Stimulated activated CD8-positive, alpha-beta memory T cell treated with anti-CD3 and anti-CD28 coated beads, Interleukin-15, amount 100 ng/mL, for 24 hours (primary cell): ENCODE measurements at places on chromosomes 4 and X.

DNA sequence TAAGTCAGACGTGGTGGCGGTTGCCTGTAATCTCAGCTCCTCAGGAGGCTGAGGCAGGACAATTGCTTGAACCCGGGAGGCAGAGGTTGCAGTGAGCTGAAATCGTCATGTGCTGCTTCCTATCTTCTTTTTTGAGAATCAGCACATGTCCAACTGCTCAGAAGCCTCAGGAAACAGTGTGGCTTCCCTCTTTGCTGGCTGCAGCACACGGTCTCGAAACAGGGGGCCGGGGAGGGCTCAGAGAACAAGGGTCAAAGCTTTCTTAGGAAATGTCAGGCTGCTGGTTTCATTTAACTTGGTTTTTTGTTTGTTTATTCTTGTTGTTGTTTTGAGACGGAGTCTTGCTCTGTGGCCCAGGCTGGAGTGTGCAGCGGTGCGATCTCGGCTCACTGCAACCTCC, 31.3 kb downstream of the CRLF2 start:
- no peak for DNase-seq

DNA sequence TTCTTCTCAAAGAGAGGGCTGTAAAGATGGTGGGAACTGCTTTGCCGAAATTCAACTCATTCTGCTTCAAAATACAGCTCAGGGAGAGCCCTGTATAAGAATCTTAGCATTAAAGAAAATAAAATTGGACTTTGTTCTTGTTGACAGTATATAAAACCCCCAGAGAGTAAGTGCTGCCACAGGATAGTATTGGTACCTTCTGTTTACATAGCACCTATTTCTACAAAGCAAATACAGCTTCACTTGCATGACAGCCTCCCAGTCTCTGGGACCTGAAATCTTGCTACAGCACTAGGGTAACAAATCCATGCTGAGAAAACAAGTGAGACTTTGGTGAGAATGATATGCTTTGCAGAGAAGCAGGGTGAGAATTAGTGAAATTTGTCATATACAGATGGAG, 428.6 kb downstream of the ADGRL3 start:
- no peak for DNase-seq

DNA sequence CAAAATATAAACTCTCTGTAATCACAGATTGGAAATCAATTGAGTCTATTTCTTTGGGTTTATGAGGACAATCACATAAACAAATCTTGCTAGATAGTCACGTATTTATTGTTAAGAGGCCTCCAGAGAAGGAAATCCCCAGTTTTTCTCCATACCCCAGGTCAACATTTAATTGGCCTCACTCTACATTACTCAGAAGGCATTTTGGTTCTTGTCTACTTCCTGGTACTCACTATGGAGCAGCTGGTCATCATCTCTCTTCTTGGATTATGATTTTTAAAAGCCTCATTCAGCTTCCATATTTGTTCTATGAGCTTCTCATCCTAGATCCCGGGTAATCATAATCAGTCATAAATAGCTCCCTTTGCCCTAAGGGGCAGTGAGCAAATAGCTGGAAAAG, 81.6 kb upstream of the LNX1 start:
- no peak for DNase-seq

GRCh38 chr4:25377572-25378436, 741 bp downstream of the ANAPC4 start:
- no peak for DNase-seq

GRCh38 chr4:165677081-165677480, 196.0 kb upstream of the TLL1 start:
- DNase-seq = no peak

DNA sequence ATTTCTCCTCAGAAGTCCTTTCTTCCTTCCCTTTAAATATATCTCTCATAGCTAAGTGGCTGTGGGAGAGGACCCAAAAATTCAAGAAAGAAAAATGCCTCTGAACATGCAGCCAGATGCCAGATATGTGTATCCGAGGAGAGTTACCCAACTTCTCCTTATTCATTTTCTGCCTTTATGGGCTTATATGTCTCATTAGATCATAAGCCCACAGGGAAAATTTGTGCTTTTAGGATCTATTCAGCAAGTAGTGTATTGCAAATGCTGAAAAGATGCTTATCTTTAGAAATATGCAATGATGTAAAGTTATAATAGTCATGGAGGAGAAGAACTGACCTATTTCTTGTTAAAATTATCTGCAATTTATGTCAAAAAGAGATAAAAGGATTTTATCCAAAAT, 371.8 kb upstream of the NOCT start:
- DNase-seq = no peak

- DNase-seq = no peak
These were observed 80.1 kb downstream of the RAP1GDS1 start for GRCh38 chr4:98341309-98341708.

- DNase-seq = no peak
These were observed 35.1 kb downstream of the EPHA5 start for GRCh38 chr4:65635051-65635821.

DNA sequence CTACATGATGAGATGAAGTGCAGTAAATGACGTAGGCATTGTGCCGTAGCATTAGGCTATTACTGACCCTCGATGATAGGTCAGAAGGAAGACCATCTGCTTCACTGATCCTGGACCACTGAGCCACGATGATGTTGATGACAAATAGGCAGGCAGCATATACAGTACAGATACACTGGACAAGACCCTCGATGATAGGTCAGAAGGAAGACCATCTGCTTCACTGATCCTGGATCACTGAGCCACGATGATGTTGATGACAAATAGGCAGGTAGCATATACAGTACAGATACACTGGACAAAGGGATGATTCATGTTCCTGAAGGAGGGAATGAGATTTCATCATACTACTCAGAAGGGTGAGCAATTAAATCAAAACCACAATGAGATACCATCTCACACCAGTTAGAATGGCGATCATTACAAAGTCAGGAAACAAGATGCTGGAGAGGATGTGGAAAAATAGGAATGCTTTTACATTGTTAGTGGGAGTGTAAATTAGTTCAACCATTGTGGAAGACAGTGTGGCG, 50.9 kb downstream of the BEND4 start:
- DNase-seq = no peak

DNA sequence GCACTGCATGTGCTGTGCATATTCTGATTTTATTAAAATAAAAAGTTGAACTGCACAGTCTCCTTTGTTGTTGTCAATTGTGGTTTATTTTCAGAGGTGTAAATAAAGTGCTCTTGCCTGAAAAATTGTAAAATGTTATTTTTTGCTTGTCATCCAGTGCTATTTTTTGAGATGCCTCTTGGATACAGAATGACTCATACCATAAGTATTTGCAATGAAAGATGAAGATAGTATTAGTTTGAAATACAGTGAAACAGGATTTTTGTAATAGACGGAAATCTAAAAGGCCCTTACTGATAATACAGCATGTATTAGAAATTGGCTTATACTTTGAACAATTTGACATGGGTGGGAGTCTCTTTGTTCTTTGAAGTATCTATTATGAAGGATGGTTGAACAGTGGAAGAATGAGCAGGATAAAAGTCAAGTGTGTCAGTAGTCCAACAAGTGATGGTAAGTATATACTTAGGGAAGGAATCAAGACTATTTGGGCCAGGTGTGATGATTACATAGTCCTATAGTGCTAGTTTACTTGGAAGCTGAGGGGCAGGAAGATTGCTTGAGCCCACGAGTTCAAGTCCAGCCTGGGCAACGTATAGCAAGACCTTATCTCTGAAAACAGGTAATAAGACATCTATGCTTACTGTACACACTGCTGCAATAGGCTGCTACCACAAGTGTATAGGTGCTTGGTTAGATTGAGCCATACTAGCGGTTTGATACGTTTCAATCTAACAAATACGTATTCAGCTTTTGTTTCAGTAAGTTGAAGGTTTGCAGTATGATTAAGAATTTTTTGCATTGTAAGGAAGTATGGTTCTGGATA, 16.4 kb downstream of the DDX3X start:
- no peak for DNase-seq

DNA sequence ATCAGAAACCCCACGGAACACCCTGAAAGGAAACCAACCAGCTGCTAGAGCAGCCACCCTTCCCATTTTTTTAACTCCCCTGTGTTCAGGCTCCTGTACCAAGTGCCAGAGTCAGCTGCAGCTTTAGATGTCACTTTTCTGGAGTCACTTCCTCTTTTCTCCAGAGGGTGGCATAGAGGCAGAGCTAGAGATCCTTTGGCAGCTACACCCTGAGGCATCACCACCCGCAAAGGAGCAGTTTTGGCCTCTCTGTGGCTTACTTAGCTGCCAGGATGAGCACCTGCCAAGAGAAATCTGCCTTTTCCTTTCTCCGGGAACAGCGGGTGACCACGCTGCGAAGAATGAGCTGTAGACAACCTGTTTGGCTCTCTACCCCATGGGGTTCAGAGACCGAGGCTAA, 58.0 kb upstream of the CHRDL1 start:
- no peak for DNase-seq

DNA sequence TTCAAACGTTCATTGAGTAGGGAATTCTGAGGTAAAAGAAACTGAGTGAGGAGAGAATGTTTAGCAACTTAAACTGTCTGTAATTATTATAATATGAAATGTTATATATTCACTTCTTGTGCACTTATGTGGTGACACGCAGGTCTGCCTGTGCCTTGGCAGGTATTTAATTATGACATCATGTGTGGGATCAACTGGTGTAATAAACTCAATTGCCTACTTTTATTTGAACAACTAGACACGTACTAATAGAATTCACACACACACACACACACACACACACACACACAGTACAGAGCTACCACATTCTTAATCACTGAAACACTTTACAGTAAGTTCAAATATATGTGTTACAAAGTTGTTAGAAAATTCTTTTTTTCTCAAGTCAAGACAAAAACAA, 20.7 kb upstream of the SLC25A31 start:
- DNase-seq = no peak

DNA sequence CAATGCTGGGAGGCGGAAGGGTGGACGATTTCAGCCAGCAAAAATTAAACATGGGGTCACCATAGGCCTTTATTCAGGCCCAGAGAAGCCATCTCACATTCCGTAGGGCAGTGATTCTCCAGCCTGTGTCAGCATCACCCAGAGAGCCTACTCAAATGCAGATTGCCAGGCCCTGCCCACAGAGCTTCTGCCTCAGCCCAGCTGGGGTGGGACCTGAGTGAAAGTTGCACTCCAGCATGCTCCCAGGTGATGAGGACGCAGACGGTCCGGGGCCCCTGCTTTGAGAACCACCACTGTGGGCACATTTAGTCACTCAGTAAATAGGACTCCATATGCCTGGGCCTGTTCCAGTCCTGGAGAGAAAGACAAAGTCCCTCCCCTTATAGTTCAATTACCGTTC, 12.4 kb upstream of the C4orf50 start:
- DNase-seq = no peak

DNA sequence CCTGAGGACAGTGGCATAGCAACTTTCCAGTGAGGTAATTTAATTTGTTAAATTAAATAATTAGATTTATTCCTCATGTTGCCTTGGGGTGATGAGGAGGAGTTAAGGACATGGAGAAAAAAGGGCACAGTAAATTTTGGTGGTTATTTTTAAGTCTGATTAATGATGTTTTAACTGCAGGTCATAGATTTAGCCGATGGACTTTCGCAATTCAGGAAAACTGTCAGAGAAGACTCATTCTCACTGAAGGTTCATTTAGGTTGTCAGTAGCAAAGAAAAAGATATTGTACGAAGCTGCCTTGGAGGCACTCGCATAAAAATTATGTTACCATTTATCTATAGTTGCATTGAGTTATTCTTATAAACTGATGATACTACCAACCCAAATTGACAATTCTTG, 164.2 kb upstream of the PITX2 start:
- no peak for DNase-seq

GRCh38 chr4:187569871-187570270, 425.7 kb upstream of the ZFP42 start:
- DNase-seq = no peak

DNA sequence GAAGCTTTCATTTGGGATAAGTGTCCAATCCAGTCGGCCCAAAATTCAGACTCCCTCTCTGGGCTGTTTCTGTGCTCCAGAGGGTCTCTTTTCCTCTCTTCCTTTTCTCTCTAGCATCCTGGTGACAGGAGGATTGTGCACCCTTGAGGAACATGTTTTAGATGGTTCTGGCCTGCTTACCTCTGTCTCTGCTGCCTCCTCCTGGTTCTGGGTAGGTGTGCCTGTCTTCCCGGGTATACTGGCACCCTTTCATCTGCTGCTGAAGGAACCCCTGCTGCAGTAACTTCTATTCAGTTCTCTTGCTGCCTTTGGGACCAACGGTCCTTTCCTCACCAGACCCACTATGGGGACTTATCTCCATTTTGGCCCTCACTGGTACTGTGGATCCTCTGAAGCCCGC, 53.2 kb downstream of the HMGB2 start:
- no peak for DNase-seq

- no peak for DNase-seq
These were observed 12.7 kb upstream of the SHOX start for GRCh38 chrX:617891-618290.

- no peak for DNase-seq
These were observed 26.8 kb upstream of the SCD5 start for GRCh38 chr4:82825425-82825824.

DNA sequence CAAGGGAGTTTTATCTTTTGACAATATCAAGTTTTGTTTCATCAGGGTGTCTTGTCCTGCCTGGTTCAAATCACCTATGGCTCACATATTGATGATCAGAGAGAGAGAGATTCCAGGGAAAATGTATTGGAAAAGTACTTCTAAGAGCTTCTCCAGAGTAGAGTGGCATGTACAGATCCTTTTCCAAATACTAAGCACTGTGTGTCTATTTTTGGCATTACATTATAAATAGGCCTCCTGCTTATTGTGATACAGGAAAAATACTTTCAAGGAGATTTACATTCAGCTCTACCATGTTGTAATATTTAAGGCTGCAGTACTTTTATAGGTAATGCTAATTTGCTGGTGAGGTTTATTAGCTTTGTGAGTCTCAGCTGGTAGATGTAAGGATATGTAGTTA, 100.8 kb downstream of the DCK start:
- no peak for DNase-seq

DNA sequence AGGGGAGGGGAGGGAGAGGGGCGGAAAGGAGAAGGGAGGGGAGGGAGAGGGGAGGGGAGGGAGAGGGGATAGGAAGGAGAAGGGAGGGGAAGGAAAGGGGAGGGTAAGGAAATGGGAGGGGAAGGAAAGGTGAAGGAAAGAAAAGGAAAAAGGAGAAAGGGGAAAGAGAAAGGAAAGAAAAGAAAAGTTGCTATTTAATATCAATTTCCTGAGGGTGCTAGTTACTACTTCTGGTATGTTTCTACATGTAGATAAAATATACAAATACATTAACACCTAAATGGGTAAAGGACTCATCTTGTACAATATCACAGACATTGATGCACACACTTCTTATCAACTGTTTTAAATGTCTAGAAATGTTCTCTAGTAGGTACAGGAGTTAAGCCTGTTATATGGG, 22.6 kb downstream of the ANXA5 start:
- no peak for DNase-seq

- no peak for DNase-seq
These were observed 557 bp upstream of the USP38 start for GRCh38 chr4:143184217-143184502.

DNA sequence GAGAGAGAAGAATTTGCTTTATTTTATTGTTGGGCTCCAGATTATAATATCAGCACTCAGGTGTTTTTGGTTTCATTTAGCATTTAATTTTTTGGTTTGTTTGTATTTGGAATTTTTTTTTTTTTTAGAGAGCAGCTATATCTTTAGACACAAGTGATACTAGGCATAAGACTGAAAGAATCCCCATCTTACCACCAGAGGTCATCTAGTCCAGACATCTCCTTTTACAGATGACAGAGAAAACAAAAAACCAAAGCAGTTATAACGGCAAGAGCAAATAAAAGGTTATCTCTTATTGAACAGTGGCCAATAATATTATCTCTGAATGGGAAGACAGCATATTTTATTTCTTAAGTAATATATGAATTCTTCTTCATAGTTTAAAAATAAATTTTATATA, 22.8 kb downstream of the USP38 start:
- DNase-seq = no peak
